A549 treated with RU486 at 1 μM for 4 hours (cell line): ENCODE measurements at places on chromosomes 11 and 22. TPM values are rescaled to one million over a fixed set of nuclear protein-coding genes. Genes with fewer than 3 reads are reported as not detected.

Gene KCNK4
- total RNA-seq = 0.21 TPM in 1 of 5 replicates, not detected in the others

Gene OR51I1
- not detected in 5 replicates for total RNA-seq

Gene TSGA10IP
- not detected in 5 replicates for total RNA-seq

Gene RASGRP2
- 0.41 to 1.5 TPM (median 1.2 TPM) in 5 replicates for total RNA-seq

Gene TSG101
- total RNA-seq = 80.2 to 124 TPM (median 99.1 TPM) in 5 replicates

Gene NCF4
- not detected in 5 replicates for total RNA-seq

Gene UBE2L6
- 29.5 to 37.8 TPM (median 32.7 TPM) in 5 replicates for total RNA-seq
